NCI-H1092 treated with DMSO at 0.1 percent for 48 hours (cell line): ENCODE measurements at places on chromosomes 16 and 17.

- peak; percentile 46 for DNase-seq
These were observed 39.4 kb downstream of the HEATR6 start for GRCh38 chr17:60039114-60039846.

GRCh38 chr16:79076047-79076767, 524.3 kb downstream of the MAF start:
- DNase-seq, result no peak

GRCh38 chr16:5678371-5678770, 580.8 kb upstream of the EEF2KMT start:
- no peak for DNase-seq

GRCh38 chr17:9239246-9239792, 218.0 kb downstream of the NTN1 start:
- no peak for DNase-seq

DNA sequence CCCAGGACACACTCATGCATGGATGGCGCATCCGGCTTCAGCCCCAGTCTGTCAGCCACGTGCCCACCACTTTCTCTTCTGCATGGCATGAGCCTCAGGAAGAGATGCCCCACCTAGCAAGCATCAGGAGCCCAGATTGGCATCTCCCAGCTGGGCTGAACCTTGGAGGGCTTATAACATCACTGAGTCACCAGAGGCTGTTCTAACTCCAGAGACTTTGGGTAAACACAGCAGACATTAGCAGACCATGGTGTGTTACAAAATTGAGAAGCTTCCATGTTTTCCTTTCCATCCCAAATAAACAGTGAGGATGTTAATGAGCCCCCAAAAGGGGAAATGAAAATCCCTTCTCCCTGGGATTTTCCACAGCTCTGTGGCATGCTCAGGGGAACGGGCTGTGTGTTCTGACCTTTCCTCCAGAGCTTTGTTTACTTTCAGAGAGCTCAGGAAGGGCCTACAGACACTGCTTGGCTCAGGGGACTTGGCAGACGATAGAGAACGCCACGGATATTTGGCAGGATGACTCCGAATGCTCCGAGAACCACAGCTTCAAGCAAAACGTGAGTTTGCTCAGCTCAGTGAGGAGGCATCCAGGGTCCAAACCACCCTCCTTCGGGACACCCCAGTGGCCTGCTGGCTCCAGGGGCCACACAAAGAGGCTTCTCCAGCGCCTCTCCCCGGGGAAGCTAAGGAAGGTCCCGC, 16.5 kb downstream of the GLP2R start:
- DNase-seq, result no peak

DNA sequence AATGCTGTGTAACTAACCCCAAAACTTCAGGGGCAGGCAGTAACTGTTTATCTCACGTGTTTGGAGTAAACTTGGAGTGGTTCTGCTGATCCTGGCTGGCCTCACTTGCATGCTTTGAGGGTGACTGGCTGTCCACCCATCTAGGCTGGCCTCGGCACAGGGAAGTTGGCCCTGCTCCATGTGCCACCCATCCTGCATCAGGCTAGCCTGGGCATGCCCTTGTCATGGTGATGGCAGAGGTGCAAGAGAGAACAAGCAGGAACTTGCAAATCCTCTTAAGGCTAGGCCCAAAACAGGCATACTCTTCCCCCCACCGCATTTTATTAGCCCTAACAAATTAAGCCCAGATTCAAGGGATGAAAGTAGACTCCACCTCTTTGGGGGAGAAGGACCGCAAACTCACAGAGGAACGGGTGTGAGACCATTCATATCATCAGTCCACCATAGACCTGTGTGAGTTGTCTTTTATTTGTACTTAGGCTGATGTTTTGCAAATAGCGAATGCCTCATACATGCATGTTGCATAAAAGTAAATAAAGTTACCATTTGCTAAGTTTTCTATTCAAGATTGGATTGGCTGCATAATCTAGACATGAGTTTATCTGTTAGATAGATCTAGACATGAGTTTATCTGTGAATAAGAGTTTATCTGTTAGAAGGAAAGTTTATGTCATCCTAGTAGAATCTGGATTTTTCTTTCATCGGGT, 221.0 kb downstream of the CCDC182 start:
- no peak for DNase-seq

- DNase-seq, result peak; percentile 24
These were observed 643 bp downstream of the HSDL1 start for GRCh38 chr16:84144209-84144858.

GRCh38 chr16:58462997-58463941, 36.7 kb upstream of the NDRG4 start:
- DNase-seq, result no peak

- no peak for DNase-seq
These were observed 280.8 kb upstream of the CCL2 start for GRCh38 chr17:33974276-33974675.

DNA sequence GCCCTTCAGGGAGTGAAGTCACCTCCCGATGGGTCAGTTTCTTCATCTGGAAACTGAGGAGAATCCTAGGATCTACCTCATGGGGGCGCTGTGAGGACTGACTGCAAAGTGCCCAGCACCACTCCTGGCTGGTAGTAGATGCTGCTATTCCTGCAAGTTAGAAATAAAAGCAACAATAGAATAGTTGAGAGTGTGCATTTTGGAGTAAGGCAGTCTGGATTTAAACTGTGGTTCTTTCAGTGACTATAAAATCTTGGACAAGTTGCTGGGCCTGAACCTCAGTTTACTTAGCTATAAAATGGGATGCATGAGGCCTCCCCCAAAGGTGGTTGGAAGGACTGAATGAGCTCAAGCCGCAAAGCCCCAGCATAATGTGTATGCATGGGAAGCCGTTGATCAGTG, 70.6 kb downstream of the CYB5B start:
- DNase-seq, result no peak
